Activated naive CD4-positive, alpha-beta T cell treated with anti-CD3 and anti-CD28 coated beads for 36 hours (primary cell): ENCODE measurements at places on chromosomes 2 and 18. TPM values are rescaled to one million over a fixed set of nuclear protein-coding genes. Genes with fewer than 3 reads are reported as not detected.

Gene IL1B
- total RNA-seq = not detected

Gene SH3RF3
- total RNA-seq = 1.8 TPM

Gene WNT10A
- total RNA-seq = 1.1 TPM

Gene ST3GAL5
- 9.5 TPM for total RNA-seq

Gene NPAS2
- total RNA-seq = 5.8 TPM

Gene SLC19A3
- not detected for total RNA-seq

Gene BOD1L2
- not detected for total RNA-seq

Gene RNF103
- 10.7 TPM for total RNA-seq

Gene TBC1D8
- 4.0 TPM for total RNA-seq

Gene NEU4
- total RNA-seq = not detected

Gene DHX57
- total RNA-seq = 12.5 TPM

Gene CYS1
- not detected for total RNA-seq

Gene NEMP2
- total RNA-seq = 32.9 TPM

Gene M1AP
- 0.10 TPM for total RNA-seq

Gene DSG2
- 0.49 TPM for total RNA-seq

Gene PDCD1
- total RNA-seq = 6.9 TPM

Gene DYTN
- not detected for total RNA-seq

Gene LGALSL
- 1.0 TPM for total RNA-seq

Gene FLACC1
- total RNA-seq = 0.84 TPM

Gene RAPH1
- total RNA-seq = 8.6 TPM

Gene CD8B2
- total RNA-seq = not detected

Gene RIT2
- total RNA-seq = not detected

Gene UGGT1
- 40.1 TPM for total RNA-seq

Gene GAREM1
- 0.31 TPM for total RNA-seq

Gene TUBB8B
- total RNA-seq = not detected

Gene ZNF521
- not detected for total RNA-seq

Gene OSBPL1A
- total RNA-seq = 2.4 TPM

Gene CCBE1
- total RNA-seq = not detected

Gene CLHC1
- 2.4 TPM for total RNA-seq

Gene COL4A4
- total RNA-seq = not detected

Gene UGT1A10
- total RNA-seq = not detected

Gene ACVR2A
- 5.7 TPM for total RNA-seq

Gene NPPC
- total RNA-seq = 0.57 TPM
